HAP-1 (cell line): ENCODE measurements at places on chromosomes 7 and 10.
A peak's percentile ranks its signal among the peaks of the same experiment; 100 is the strongest.

- DNase-seq = no peak
Observed at GRCh38 chr10:80487791-80488538, 33.9 kb downstream of the TSPAN14 start.

DNA sequence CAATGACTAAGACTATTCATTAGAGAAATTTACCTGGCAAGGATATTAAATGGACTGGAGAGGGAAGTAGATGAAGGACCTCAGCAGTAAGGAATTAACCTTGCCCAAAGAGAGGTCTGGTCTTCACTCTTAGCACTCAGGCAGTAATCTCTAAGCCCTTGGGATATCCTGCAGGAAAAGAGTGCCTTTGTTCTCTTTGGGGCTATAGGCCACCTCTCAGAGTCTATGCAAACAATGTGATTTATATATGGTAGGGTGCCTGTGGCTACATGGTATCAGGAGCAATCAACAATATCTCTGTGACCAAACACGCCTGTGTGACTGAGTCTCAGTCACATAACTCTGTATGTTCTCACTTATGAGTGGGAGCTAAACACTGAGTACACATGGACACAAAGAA lies 154.7 kb upstream of the CDK1 start:
- DNase-seq = no peak

- DNase-seq = peak; percentile 31
Observed at GRCh38 chr10:30027057-30028005, 32.1 kb downstream of the JCAD start.

- DNase-seq = no peak
Observed at GRCh38 chr10:44477046-44477425, 92.1 kb upstream of the CXCL12 start.

DNA sequence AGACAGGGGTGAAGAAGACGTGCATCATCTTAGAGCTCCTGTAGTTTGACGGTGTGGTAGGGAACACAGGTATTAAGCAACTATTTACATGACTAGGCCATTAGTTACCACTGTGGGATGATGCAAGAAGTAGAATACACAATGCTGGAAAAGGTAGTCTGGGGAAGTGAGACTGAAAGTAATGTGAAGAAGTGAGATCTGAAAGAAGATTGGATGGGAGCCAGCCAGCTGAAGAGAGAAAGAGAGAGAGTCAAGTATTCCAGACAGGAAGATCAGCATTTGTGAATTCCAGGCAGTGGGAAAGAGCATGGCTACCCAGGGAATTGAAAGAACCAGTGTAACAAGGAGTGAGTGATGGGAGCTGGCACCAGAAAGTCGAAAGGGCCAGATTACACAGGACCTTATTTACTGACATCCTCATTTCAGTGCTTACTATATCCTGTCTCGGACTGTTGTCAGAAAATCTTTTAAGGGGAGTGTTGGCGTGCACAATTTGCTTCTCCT lies 4.0 kb upstream of the CFAP58 start:
- no peak for DNase-seq

DNA sequence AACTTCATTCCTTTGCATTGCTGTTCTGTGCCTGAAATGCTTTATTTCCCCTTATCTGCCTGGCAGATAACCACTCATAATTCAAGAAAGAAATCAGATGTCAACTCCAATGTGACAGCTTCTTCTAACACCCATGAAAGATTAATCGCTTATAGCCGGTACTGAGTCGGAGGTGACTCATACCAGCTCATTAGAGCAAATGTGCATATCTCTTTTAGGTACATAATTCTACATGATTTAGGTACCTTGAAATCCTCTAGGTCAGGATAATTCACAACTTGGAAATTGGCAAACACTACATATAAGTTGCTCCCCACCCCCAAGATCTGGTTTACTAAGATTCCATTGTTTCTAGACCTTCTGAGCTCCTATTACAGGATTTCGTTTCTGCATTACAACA lies 554.4 kb upstream of the SORCS1 start:
- DNase-seq = no peak

DNA sequence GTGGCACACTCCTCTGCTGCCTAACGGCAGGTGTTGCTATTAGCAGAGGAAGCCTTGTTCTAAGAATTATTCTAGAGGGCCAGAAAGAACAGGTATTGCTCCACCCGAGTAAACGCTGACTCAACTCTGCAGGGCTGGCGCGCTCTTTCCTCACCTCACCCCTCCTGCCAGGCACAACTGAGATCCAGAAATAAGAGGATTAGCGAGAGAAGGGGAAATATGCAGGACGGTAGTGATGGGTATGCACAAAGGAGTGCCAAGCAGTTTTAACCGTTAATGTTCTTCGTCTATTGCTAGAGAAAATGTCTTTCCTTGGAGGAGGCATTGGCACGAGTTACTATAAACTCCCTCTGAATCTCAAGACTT lies 369 bp upstream of the SCIN start:
- DNase-seq = peak; percentile 49

GRCh38 chr7:12741951-12742575 lies 54.6 kb downstream of the ARL4A start:
- no peak for DNase-seq

- no peak for DNase-seq
Observed at GRCh38 chr10:74824900-74825370, 1.5 kb upstream of the KAT6B start.

GRCh38 chr7:117871778-117872538 lies 1.3 kb downstream of the CTTNBP2 start:
- peak; percentile 57 for DNase-seq

DNA sequence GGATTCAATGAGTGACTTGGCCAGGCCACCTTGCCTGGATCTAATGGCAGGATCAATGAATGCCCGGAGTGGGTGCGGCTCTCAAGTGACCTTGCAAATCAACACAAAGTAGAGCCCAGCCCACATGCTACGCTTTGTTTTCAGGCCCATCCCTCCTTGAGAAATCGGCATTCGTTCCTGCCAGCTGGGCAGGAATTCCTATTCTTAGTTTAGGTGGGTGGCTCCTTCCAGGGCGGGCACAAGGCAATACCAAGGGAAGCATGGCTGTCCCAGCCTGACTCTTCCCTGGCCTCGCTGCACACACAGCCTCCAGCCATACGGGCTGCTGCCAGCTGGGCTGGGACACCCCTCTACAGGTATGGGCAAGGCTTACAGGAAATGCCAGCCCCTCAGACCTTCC lies 119.3 kb downstream of the SH3PXD2A start:
- no peak for DNase-seq

GRCh38 chr10:101286248-101287046 lies 57.2 kb upstream of the LBX1 start:
- no peak for DNase-seq

GRCh38 chr7:101378751-101379174 lies 16.1 kb downstream of the COL26A1 start:
- peak; percentile 67 for DNase-seq

DNA sequence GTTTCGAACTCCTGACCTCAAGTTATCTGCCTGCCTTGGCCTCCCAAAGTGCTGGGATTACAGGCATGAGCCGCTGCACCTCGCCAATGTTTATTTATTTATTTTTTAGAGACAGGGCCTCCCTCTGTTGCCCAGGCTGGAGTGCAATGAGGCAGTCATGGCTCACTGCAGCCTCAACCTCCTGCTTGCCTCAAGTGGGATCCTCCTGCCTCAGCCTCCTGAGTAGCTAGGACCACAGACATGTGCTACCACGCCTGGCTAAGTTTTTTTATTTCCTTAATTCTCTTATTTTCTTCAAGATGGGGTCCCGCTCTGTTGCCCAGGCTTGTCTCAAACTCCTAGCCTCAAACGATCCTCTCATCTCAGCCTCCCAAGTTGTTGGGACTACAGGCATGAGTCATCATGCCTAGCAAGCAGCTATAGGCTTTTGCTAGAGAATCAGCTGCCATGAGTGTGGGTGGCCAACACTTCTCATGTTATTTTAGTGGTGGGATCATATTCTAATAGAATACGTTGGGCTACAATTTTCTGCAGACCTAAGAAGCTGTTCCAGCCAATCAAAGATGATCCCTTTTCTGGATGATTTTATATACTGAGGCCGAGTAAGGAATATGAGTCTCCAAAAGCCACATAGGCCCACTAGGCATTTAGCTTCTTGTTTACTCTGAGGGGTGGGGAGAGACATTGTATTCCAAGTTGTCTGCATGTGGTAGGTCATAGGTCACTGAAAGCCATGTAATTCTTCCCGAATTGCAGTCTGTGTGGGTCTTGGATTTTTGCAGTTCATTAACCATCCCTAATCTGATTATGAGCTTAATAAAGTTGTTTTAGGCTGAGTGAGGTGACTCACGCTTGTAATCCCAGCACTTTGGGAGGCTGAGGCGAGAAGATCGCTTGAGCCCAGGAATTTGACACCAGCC lies 7.6 kb upstream of the TMEM248 start:
- no peak for DNase-seq

DNA sequence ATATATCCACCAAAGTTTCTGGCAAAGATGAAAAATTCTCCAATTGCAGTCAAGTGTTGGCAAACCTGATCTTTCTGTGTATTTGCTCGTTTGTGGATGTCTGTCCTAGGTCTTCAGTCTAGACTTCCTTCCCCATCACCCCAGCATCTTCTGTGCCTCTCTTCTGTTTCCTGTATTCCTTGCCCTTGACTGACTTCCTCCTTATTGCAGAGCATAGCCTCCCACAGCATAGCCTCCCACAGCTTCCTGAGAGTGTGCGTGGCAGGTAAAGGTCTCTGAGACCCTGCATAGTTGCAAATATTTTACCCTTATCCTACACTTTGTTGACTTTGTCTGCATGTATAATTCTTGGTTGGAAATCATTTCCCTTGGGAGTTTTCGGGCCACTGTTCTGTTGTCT lies 18.4 kb downstream of the SLC18A2 start:
- no peak for DNase-seq

DNA sequence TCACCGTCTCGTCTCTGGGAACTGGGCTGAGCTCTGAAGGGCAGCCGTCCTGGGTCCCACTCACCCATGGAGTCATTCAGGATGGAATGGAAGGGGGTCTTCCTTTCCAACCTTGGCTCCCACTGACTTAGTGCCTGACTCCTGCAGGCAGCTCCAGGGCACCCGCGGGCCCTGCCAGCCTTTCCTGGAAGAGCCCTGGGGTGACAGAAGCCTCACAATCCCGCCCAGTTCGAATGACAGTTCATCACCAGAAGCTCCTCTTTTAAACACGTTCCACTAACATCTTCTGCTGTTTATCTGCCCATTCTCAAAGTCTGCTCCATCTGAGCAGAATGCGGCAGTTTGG lies 110.6 kb downstream of the TNS3 start:
- DNase-seq = no peak

DNA sequence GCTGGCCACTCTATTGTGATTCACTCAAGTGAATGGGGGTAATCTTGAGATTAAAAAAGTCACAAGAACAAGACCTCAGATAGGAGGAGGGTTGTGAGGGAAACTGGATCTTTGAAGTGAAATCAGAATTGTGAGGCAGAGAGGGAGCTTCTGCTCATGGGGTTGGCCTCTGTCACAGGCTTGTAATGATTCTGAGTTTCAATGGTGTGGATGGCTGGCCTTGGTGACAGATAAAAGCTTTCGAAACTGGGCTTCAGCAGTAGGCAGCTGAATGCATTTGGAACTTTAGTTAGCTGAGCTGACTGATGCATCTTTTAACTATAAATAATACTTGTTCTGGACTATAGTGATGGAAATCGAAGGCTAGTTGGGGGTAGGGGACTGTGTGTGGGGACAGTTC lies 12.2 kb downstream of the TAS2R60 start:
- DNase-seq = no peak

DNA sequence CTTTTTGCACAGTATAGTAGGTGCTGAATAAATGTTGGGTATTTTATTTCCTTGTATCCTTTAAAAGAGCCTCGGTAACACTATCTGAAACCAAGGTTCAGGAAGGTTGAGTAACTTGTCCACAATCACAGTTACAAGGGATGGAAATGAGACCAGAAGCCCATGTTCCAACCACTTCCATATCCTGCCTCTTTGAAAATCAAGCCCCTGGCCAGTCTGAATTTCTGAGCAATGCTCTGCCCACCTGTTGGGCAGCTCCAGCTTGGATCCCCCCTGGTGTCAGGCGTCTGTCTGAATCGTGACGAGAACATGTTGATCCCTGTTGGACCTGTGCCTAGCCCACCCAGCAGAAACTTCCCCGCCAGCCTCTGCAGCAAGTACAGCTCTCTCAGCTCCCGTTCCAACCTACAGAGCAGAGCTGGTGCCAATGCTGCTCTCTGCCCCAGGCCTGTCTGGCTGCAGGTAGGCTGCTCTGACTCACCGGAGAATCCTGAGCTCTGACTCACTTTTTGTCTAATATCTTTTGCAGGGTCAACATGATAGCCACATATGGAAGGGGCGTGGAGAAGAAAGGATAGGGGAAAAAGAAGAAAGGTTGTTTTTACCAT lies 595.5 kb downstream of the INHBA start:
- no peak for DNase-seq

DNA sequence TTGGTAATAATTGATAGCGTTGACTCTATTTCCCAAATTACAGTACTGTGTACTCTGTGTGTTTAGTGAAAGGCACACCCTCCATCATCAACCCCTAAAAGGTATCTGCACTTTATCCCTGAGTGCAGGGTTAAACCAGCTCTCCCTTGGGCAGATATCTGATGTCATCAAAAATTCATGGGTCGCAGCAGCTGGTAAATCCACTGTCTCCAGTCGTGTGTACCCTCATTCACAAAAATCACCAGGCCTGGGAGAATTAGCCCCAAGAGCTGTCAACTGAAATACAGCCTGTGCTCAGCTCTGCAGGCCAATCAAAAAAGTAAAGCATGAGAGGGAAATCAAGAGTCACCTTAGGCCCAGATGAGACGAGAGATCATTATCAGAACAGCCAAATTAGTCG lies 103.7 kb downstream of the HIP1 start:
- DNase-seq = no peak

DNA sequence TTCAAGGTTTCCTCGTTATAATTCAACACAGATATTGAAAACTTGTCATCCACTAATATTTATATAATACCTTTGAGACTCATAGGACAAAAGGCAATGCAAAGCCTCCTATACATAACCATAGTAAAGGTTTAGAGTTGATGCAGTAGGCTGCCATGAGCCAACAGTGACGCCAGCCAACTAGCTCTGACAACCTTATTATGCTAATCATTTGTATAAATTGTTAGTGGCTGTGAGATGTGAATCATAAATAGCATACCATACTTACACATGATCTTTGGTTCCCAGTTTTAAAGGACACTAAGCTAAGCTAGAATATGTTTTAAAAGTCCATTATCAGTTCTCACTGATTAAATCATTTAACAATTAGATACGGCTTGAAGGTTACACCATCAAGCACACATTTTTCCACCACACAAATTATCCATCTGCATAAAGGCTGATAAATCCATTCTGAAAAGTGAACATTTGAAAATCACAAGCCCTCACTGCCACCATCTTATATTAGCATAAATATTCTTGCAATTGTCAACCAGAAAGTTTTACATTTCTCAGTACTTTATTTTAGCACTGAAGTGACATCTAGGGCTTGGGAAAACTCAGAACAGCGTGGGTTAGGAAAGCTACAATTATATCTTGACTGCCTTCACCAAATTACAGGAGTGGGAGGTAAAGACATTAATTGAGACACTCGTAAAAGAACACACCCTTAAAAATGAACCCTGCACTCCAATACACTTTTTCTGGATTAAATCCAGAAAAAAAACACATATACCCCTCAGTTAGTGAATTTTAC lies 30.7 kb downstream of the COA1 start:
- no peak for DNase-seq

GRCh38 chr10:88315755-88316154 lies 267.4 kb downstream of the RNLS start:
- DNase-seq = no peak

GRCh38 chr7:152006336-152006735 lies 19.1 kb upstream of the GALNT11 start:
- no peak for DNase-seq
